Fibroblast of skin of left biceps (primary cell): ENCODE measurements at places on chromosomes 6 and 20.

DNA sequence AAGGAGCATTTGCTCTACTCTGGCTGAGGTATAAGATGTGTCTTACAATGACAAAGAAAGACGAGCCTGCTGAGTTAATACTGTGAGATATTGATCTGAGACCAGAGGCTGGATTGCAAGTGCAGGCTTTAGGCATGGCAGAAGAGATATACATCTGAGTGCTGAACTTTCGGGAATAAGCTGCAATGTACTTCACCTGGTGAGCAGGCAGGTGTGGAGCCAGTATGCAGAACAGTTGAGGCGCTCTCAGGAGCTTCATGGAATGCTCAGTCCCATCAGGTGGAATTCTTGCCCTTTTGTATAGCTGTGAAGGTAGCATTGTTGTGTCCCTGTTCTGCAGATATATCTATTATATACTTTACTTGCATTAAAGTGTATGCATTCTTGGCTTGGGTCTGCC, 179.3 kb upstream of the RIMS1 start:
- no peak for DNase-seq

- peak; percentile 59 for DNase-seq
Observed at GRCh38 chr6:39426073-39426456, 103.6 kb upstream of the KCNK16 start.

DNA sequence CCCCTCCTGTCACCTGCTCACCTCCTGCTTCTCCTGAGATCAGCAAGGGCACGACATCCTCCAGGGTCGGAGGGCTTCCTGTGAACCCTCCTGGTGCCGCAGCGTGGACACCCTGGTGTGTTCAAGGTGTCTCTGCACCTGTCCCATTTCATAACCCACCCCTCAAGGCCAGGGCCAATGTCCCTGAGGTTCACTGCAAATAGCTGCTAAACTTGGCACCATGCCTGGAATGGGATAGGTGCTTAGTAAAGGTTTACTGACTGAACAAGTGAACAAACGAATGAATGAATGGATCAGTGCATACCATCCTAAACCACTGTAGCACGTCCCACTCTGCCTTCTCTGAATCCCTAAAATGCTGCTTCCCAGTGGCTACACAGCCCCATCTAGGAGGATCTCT, 35.0 kb downstream of the SIRPA start:
- DNase-seq = no peak

- no peak for DNase-seq
Observed at GRCh38 chr6:34457742-34458735, 7.8 kb upstream of the PACSIN1 start.

- no peak for DNase-seq
Observed at GRCh38 chr20:49983123-49983847, 505 bp downstream of the SNAI1 start.

DNA sequence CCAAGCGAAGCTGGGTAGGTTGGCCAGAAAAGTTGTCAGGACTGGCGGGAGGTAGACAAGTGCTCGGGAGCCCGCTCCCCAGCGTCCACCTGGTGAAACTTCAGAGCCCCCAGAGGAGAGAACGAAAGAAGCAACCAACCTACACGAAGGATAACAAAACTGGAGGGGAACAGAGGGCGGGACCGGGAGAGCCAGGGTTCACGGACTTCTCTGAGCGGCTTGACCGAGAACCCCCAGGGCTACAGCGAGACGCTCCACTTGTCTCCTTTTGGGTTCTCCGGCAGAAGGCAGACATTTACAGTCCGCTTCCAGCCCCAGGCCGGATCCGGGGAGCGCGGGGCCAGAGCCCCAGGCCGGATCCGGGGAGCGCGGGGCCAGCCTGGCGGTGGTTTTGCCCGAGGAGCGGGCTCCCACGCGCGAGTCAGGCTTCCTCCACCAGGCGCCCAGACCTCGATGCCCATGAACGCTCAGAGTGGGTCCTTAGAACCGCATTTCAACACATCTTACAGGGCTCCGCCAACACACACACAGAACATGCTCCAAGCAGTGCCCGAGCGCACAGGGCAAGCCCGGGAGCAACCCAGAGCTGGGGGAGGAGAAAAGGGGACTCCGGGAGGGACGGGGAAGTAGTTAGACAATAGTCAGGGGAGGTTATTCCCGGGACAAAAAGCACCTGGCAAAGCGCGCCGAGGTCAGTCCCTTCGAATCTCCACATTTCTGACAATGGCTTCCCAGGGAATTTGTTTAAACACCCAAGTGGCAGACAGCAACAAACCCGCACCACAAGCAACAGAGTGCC, 1.1 kb downstream of the PTPRK start:
- no peak for DNase-seq

DNA sequence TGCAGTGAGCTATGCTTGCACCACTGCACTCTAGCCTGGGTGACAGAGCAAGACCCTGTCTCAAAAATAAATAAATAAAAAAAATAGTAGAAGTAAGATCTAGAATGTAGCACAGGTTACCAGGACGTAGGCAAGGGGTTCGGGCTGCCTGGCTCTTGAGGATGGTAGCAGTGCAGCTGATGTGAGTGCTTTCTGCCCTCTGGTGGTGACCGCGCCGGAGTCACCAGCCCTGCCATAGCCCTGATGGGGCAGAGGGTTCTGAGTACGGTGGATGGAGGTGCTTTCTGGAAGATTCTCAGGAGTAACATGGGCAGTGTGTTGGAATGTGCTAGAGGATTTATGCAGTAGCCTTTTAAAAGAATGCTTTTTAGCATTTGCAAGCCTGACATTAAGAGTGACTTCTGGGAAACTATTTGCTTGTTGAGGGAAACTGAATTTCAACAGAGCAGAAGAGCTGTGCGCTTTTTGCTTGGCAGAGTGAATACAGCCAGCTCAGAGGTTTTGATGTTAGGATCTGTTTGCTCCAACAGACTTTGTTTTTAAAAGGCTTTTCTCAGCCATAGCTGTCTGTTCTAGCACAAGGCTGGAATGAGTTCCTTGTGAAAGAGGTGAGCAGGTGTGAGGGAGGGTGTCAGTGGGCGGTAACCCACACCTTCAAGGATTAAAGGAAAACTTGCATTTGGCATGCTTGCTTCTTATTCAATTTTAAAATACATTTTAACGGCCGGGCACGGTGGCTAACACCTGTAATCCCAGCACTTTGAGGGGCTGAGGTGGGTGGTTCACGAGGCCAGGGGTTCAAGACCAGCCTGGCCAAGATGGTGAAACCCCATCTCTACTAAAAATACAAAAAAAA, 65.9 kb downstream of the PTPN1 start:
- DNase-seq = no peak

- DNase-seq = no peak
Observed at GRCh38 chr20:62780696-62781095, 15.6 kb upstream of the MRGBP start.

DNA sequence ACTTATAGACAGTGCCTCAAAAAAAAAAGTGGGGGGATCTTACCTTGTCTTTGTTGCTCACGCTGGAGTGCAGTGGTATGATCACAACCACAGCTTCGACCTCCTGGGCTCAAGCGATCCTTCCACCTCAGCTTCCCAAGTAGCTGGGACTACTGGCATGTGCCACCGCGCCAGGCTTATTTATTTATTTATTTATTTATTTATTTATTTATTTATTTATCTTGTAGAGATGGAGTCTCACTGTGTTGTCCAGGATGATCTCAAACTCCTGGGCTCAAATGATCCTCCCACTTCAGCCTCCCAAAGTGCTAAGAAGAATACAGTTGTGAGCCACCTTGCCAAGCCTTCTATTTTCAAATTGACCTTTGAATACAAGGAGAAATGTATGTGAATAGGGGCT, 553.0 kb upstream of the BTBD3 start:
- no peak for DNase-seq
